ENCODE measurements at places on chromosomes 3 and 15.

DNA sequence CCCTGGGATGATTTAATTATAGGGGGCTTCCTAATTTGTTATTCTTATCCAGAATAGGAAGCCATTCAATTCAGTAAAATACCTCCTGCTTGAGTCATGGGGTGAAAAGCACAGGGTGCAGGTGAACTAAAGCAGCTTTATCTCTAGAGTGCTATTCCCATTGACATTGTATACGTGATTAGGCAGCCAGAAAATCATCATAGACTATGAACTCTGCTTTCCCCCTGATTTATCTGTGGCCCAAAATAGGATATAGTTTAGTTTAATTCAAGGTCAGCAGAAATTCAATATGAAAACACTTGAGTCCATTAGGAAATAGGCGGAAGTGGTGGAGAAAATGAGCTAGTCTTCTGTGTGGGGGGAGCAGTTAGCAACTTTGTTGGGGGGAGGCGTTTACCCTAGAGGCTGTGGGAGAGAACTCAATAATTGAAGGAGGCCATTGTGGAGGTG lies 18.2 kb upstream of the PRKCI start:
- DNase-seq = no peak

DNA sequence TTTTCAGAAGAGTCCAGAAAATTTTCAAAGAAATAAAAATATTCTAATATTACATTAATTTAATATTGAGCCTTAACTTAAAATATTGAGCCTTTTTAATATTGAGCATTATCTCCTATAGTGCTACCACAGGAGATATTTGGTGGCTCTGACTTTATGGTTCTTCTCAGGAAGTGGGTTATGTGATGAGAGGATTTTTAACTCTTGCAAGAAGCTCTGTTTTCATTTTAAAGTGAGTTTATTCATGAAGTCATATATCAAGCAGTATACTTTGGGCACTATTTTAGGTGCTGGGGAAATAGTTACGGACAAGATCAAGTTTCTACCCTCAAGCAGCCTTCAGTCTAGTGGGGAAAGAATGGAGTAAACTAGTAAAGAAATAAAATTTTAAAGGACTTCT lies 13.4 kb upstream of the MBNL1 start:
- DNase-seq = peak; percentile 42

DNA sequence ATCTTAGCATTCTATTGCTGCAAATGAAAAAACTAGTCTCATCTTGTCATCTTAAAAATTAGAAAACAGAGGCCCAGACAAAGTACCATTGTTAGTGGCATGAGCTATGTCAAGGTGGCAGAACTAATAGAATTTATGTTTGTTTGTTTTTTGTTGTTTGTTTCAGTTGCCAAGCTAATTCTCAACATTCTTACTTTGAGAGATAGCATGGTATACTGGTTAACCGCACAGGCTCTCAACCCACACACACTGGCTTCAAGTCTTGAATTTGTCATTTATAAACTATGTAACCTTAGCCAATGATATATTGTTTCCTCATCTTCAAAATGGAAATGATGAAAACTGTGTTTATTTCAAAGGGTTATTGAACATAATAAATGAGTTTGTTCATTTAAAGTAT lies 367.6 kb upstream of the PLSCR5 start:
- DNase-seq = no peak

DNA sequence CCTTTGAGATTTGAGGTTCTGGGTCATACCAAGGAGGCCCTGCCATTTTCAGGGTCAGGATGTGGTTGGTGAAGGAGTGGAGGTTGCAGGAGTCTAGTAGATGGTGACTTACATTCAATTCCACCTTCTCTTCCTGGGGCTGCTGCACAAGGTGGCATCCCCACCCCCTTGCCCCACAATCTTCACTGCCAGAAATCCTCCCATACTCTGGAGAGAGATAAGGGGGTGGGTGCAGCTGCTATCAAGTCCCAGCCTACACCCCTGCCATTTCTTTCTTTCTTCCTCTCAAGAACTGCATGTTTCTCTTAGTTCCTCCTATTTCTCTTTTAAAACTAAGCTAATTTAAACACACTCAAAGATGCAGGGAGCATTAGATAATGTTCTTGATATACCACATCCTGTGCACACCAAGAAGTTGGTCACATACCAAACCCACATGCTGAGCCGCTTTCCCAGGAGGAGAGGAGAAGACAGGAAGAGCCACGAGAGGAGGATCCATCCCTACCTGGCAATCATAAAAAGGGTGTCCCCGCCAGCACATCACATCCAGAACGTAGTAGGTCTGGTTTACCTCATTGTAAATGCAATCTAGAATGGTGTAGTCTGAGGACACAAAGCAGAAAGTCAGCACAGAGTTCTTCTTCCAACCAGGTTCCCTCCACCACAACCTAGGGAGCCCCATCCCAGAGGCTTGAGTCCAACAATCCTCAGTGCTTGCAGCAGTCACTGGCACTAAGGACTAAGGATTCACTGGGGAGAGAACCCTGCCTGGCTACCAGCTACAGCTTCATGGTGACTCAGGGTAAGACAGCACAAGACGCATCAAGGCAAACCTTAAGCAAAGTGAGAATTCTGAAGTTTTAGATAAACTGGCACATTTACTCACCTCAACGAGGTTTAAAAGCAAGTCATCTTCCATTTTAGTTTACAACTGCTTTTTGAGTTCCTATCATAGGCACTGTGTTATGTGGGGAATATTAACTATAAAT lies 18.5 kb downstream of the SNUPN start:
- DNase-seq = peak; percentile 41

DNA sequence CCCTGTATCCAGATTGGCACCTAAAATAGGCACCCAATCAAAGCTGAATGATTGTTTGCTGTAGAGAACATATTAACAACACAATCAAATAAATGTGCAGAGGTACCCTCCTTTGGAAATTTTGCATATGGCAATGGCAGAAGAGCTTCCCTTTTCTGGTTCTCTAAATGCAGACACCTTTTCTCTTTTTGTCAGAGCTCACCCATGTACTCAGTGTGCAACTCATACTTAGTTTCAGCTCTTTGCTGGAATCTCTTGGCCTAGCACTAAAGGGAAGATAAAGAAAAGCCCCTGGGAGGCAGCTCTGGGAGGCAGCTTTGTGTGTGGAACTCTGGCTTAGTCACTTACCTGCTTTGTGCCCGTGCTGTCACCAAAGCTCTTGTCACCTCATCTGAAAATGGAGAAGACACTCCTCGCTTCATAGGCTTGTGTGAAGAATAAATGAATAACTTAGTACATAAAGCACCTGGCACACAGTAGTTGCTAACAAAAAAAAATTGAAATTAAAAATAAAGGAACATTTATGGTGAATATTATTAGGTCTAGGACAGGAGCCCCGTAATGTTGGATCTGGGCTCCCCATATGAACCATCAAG lies 28.8 kb downstream of the ST6GAL1 start:
- DNase-seq = no peak

DNA sequence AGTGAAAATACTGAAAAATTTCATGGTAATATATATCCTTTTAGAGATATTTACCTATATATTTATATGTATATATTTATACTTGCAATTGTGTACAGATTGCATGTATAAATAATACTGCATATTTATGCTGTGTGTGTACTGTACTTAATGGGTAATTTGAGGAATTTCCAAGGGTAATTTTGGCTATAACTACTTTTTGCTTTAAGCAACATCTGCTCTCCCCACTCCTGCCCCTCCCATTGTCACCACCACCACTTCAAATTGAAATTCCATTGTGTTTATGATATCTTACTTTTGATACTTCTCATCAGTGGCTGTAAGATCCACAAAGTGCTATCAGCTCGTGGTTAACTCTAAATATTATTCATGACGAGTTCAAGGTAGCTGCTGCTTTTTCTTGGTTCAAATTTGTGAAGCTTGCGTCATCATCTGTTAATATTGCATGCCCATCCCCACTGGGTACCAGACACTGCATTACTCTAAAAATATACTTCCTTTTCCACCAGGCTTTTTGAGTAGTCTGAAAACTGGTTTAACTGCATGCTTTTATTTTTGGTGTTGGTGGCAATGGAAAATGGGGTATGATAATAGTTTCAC lies 91.7 kb upstream of the MITF start:
- no peak for DNase-seq

- peak; percentile 27 for DNase-seq
Measured at GRCh38 chr15:35444557-35445204, 101.3 kb downstream of the DPH6 start.

- no peak for DNase-seq
Measured at GRCh38 chr3:186021673-186022362, 84.0 kb upstream of the TRA2B start.

DNA sequence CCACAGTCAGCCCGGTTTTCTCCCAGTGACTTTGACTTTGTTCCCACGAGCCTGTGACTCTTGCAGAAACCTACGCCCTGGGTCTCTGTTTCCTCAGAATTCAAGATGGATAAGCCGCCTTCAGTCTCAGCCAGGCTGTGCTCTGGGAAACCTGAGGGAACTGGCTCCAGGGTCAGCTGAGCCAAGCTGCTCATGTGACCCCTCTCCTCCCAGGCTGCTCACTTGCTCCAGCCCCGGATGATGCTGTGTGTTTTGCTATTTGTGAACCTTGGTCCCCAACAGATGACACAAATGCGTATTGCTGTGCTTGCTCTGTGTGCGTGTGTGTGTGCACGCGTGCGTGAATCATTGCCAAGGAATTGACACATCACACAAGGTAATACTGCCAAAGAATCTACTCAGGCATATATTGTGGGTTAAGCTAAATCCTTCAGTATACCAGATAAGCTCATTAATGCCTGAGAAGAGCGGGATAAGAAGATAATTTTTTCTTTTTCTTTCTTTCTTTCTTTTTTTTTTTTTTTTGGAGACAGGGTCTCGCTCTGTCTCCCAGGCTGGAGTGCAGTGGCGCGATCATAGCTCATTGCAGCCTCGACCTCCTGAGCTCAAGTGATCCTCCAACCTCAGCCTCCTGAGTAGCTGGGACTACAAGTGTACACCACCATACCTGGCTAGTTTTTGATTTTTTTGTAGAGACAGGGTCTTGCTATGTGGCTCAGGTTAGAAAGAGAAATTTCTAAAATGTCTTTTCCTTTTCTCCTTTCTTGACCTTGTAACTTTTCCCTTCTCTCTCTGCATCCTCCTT lies 29.2 kb upstream of the UMPS start:
- DNase-seq = no peak

GRCh38 chr15:66986951-66987350 lies 78.5 kb upstream of the SMAD3 start:
- DNase-seq = no peak

DNA sequence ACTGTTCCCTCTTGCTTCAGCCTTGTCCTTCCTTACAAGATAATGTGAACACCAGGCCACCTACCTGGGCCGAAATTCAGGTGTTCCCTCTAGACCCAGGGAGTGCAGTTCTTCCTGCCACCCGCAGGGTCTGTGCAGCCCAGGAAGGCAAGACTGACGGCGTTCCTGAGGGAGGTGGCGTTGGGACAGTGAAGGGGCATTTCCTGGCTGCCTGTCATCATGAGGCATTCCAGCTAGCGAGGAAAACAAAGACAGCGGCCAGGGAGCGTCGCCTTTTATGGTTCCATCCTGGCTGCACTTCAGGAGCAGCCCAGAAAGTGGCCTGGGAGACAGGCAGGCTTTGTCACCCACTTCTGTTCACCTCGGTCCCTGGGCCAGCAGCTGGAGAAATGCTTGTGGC lies 84.8 kb upstream of the WNT5A start:
- no peak for DNase-seq

DNA sequence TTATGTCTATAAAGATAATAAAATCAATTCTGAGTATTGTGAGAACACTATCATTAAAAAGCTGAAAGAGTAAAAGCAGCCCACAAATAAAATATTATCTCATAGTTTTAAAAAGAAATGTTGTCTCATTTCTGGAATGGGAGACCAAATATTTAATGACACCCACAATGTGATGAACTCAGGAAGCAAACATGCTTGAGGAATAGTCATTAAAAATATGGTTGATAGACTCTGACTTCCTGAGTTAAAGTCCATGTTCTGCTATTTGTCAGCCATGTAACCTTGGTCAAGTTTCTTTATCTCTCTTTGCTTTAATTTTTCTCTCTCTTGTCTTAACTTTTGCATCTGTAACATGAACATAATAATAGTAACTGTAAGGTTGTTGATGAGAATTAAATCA lies 35.5 kb upstream of the CHMP2B start:
- DNase-seq = no peak

DNA sequence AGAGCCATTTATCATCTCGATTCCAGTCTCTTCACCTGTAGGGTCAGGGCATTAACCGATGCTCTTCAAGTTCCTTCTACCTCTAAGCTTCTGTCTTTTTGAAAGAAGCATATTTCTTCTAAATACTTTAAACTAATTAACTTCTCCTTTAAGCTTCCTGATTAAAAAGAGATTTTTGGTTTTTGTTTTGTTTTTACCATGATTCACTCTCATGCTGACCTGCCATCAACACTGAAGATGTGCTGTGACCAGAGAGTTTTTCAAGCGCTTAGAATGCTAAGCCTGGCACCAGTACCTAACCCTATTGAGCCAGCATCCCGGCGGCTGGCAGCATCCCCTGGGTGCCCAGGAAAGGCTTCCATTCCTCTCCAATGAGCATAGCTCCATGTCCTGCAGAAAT lies 89.3 kb downstream of the FOXP1 start:
- DNase-seq = no peak

DNA sequence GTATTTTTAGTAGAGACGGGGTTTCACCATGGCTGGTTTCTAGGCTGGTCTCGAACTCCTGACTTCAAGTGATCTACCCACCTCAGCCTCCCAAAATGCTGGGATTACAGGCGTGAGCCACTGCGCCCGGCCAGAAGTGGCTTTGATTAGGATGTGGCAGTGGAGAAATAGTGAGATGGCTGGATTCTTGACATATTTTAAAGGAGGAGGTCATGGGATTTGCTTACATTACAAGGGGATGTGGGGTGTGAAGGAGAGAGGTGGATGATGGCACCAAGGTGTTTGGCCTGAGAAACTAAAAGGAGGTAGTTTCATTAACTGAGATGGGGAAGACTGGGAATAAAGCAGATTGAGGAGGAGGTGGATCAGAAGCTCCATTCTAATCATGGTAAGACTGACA lies 15.0 kb upstream of the LTF start:
- DNase-seq = no peak

DNA sequence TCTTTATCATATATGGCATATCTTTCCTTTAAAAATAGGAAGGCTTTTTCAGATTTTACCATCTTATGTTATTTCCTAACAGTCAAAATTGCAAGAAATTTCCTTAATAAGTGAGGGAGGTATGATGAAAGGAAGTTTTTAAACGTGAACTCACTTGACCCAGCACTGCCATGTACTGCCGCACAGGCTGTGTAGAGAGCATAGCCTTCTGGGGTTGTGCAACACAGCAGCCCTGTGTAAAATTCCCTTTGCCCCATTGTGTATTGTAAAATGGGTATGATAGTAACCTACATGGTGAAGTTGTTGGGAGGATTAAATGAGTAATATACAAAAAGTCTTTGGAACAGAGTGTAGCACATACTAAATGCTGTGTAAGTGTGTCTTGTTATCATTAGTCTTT lies 78.6 kb downstream of the PEX5L start:
- no peak for DNase-seq

DNA sequence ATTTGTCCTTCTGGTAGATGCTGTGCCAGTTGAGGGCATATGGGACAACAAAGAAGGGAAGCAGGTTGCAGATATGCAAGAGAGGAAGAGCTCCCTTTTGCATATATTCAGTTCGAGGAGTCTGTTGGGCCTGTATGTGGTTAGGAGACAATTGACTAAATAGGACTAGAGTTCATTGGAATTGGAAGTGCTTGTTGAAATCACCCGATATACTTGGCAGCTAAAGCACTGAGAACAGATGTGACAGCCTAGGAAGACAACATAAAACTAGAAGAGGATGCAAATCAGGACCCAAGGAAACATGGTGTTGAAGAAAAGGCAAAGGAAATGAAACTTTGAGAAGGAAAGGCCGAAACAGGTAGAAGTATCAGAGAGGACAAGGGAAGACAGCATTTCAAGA lies 215.2 kb upstream of the P2RY1 start:
- DNase-seq = no peak

Measured in CD4-positive, alpha-beta T cell treated with Interleukin-21 for 1 hour (primary cell).